Brain (organoid and tissue), 16 donors: ENCODE measurements at places on chromosomes 1 and 21.

DNA sequence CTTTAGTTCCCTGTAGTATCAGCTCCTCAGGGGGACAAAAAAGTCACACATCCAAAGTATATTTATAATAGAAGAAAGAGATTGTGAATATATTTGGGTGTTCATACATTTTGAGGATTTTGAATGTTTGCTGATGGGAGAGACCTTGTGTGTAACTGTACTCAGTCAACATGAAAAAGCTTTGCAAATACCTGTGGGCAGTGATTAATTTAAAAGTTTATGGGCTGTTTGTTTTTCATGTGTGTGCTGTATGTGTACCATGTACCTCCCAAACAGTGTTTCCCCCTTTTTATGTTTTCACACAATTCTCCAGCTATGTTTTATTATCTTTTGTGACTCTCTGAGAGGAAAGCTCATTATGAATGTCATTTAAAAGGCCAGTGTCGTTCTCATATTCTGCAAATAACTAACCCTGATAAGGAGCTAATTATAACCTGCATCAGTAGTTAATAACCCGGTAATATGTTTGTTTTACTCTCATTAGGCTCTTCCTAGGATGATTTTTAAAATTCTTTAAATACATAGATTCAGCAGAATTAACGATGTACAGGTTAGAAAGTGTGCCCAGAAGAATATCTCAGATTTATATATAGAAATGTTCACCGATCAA lies 271.5 kb downstream of the NFIA start:
- no peak for DNase-seq

GRCh38 chr1:18464665-18465050 lies 16.1 kb upstream of the KLHDC7A start:
- DNase-seq: no peak

DNA sequence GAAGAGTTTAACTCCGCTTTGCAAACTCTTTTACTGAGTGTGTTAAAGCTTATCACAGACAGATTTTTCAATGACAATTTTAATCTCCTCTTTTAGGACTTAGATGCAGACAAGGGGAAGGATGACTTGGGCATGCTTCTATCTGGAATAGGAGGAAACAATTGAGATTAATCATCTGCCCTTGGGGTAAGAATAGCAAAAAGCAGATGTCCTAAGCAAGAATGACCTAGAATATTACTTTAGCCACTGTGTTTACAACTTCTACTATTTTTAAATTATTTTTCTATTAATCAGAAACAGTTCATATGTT lies 569.0 kb upstream of the ADGRL2 start:
- no peak for DNase-seq

DNA sequence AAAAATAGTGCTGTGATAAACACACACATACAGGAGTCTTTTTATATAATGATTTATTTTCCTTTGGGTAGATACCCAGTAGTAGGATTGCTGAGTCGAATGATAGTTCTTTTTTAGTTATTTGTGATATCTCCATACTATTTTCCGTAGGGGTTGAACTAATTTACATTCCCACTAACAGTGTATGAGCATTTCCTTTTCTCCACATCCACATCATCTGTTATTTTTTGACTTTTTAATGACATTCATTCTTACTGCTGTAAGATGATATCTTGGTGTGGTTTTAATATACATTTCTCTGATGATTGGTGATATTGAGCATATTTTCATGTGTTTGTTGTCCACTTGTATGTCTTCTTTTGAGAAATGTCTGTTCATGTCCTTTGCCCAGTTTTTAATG lies 78.3 kb downstream of the NIBAN1 start:
- DNase-seq: no peak

DNA sequence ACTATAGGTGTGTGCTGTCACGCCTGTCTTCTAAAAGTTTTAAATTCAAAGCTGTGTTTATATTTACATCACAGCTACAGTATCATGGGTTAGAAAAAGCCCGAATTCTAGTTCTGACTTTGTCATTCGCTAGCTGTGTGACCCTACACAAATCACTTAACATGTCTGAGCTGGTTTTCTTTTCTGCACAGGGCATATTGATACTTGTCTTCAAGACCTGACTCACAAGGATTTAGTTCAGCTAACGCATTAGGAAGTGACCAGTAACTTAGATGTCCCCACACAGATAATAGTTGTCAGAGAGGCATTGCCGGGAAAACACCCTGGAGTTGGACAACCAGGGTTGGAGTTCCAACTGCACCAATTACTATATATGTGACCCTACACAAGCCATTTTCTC lies 25.9 kb downstream of the GIPC2 start:
- no peak for DNase-seq

DNA sequence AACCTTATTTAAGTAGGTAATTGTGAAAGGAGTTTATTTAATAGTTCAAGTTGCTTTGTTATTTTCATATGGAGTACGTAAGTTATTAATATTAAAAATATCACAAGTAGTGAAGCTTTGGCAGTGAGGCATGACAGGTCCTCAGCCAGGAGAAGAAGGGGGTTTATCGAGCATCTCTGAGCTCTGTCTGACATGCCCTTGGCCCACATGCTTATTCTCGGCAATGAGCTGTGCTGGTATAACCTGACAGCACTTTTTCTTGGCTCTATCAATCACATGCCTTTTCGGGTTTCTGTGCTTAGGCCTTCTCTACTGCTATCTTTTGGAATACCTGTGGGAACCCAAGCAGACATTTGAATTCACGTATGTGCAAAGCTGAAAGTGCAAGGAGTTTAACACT lies 84.8 kb downstream of the OLFM3 start:
- DNase-seq: no peak
